ENCODE measurements at places on chromosomes 12 and 14.

GRCh38 chr12:57161491-57161890 is 14.1 kb upstream of the LRP1-AS start:
- no peak for DNase-seq

- peak; percentile 47 for DNase-seq
Observed at GRCh38 chr12:108616941-108617858, 16.5 kb downstream of the SELPLG start.

- no peak for DNase-seq
Observed at GRCh38 chr12:59710004-59710628, 114.3 kb downstream of the SLC16A7 start.

DNA sequence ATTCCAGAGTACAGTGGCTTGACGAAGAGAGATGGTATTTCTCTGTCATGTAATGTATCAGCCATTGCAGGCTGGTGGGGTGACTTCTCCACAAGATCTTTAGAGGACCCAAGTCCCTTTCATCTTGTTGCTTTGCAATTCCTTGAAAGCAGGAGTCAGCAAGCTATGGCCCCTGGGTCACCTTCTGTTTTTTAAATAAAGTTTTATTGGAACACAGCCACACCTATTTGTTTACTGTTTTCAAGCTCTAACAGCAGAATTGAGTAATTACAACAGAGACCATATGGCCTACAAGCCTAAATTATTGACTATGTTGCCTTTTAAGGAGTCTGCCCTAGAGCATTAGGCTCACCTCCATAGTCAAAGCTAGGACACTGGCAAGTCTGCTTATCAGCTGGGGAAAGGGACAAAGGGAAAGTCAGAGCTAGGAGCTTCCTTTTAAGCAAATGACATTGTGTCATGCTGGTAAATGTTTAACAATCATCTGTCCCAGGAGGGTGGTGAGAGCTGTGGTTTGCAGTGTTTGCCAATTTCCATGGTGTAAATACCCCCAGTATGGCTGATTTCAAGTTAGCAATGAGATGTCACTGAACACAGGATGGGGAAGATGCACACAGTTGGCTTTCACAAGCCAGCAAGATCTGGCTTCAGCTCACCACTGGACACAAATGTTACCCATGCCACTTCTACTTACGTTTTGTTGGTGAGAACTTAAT is 87.7 kb upstream of the PWP1 start:
- no peak for DNase-seq

DNA sequence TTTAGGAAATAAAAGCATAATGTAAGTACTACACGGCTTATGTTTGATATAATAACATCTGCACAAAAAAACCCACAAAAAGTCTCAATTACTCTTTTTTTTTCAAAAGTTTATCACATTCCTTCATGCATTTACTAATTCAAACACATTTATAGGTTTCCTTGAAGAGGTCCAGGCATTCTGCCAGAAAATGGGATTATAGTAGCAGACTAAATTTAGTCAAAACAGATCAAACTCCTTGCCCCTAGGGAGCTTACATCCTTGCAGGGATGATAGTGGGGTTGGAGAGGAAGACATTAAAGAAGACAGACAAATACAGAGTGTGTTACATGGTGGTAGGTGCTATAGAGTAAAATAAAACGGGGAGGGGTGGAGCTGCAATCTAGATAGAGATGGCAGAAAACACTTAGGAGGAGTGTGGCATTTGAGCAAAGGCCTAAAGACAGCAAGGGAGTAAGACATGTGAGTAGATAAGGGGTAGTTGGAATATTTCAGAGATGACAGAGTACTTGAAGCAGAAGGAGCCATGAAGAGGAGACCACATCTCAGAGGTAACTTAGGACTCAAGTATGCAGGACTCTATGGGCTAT is 266.9 kb downstream of the PPFIA2 start:
- no peak for DNase-seq

DNA sequence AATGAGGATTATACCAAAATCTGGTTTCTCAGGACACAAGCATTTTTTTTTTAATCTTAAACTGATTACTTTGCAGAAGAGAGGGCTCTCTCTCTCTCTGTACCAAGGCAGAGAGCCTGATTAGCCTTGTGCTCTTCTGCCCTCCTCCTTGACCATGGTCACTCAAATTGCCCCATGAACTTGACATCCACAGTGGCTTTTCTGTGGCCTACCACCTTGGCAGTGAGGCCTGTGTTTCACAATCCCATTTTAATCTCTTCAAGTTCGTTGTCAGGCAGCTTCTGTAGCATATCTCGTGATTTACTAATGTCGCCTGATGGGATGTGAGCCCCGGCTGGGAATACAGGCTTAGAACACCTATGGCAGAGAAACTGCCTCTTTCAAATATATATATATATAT is 30.7 kb upstream of the PWP1 start:
- DNase-seq = no peak

DNA sequence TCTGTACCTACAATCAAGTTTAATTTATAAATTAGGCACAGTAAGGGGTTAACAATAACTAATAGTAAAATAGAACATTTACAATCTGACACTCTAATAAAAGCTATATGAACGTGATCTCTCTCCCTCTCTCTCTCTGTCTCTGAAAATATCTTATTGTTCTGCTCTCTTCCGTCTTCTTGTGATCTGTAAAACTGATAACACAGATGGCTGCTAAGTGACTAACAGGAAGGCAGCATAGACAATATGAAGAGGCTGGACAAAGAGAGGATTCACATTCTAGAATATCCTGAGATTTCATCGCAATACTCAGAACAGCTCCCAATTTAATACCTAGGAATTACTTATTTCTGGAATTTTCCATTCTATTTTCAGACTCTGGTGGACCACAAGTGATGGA is 827.2 kb downstream of the FLRT2 start:
- no peak for DNase-seq

DNA sequence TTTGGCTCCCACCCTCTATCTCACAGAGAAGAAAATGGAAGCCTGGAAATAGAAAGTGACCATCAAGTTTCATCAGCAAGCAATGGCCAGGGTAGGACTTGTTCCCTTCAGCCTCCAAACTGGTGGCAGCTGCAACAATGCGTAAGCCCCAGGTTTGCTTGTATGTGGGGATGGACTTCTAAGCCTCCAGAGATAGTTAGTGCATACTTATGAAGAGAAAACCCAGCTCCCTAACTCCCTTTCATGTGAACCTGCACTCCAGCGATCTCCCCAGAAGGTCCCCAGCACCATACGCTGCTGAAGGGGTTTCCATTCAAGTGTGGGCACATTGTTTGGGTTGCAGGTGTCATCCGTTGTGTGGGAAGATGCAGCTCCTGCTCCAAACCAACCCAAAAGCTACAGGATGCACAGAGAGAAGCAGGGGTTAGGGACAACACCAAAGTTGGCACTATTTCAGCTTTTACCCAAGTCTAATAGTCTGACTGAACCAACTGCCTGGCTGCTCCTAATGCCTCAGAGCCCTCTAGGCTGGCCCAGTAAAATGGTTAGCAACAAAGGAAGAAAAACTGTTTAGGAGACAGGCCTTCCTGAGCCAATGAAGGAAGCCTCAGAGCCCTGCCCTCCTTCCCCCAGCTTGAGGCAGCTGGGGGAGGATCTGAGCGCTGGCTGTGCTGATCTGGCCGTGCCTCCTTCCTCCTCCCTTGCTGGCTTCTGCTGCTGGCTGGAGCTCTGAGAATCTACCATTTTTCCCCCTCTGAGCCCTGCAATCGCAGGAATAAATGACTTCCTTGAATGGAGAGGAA is 12.3 kb downstream of the ZFP36L1 start:
- no peak for DNase-seq

- DNase-seq = no peak
Observed at GRCh38 chr12:109596418-109597244, 23.0 kb downstream of the MVK start.

GRCh38 chr14:24976602-24977001 is 73.3 kb downstream of the STXBP6 start:
- no peak for DNase-seq

GRCh38 chr14:103931422-103931821 is 3.2 kb downstream of the TDRD9 start:
- no peak for DNase-seq

DNA sequence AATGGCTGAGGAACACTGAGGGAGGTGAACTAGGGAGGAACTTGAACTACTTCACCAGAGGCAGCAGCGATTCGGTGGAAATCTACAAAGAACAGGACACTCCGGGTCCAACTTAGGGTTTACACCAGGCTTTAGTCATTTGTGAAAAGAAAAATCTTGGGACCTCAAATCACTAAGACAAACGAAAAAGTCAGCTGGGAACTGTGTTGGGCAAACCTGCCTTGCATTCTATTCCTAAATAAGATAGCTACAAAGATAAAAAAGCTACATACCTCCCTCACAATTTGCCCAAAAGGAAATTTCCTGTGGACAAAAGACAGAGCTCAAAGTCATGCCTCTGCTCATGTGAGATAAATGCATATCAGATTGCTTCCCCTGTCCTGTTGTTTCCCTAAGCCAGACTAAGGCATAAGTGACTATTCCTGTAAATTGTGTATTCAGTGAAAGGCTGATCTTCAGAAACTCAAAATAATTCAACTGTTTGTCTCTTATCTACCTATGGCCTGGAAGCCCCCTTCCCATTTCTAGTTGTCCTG is 106.6 kb downstream of the APAF1 start:
- no peak for DNase-seq

- no peak for DNase-seq
Observed at GRCh38 chr12:94128280-94128679, 20.1 kb upstream of the PLXNC1 start.

DNA sequence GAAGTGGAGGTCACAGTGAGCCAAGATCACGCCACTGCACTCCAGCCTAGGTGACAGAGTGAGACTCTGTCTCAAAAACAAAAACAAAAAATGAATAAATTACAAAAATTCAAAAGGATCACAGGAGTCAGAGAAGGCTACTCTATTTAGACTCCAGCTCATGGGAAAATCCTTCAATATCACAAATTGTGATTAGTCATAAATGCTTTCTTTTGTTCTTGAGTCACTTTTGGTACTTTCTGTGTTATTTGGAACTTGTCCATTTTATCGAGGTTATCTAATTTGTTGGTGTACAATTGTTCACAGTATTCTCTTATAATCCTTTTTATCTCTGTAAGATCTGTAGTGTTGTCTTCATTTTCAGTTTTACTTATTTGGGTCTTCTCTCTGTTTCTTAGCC is 18.9 kb downstream of the ALDH2 start:
- DNase-seq = no peak

DNA sequence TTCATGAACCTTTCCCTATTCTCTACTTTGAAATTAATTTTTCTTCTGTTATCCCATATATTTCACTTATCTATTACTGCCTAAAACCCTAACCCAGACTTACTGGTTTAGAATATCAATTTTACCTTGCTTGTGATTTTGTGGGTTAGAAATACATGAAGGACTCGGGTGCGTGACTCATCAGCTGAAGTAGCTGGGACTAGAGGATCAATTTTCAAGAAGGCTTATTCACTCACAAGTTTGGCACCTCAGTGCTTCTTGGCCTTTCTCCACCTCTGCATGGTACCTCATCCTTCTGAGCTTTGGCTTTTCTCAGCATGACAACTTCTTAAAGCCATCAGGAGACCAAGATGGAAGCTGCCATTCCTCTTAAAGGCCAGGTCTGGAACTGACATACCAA is 57.8 kb downstream of the TMEM117 start:
- no peak for DNase-seq

DNA sequence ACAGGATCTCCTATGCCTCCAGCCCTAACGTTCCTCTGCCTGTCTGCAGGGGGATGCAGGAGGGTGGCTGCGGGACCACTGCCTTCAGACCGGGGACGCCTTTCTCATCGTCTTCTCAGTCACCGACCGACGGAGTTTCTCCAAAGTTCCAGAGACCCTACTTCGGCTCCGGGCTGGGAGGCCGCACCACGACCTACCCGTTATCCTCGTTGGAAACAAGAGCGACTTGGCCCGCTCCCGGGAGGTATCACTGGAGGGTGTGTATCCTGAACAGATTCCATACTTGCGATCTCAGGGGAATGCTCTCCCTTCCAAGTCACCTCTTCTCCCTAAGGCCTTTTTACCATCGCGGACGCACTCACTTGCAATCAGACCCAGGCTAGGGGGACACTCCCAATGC is 3.0 kb downstream of the REM2 start:
- DNase-seq = no peak

DNA sequence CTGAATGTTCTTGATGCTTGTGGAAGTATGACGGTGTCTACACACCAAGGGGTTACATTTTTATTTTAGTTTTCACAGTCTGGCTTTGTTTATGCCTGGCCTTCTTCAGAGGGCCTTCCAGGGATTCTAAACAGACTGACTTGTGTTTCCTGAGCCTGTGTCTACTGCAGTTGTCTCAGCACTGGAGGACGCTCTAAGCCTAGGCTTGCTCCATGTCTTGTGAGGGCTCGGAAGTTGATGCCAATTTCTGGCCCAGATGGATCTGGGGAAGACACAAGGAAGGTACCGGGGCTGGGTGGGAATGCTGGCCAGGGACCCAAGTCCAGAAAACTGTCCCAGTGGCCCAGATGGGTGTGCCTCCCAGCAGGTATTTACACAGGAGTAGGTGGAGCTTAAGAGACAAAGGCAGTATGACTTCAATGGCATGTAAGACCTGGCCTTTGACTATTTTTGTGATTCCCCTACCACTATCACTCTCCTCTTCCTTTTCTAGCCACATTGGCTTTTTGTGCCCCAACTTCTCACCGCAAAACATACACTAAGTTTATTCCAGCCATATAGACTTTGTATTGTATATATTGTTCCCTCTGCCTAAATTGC is 56.9 kb downstream of the GPR137C start:
- DNase-seq = no peak

DNA sequence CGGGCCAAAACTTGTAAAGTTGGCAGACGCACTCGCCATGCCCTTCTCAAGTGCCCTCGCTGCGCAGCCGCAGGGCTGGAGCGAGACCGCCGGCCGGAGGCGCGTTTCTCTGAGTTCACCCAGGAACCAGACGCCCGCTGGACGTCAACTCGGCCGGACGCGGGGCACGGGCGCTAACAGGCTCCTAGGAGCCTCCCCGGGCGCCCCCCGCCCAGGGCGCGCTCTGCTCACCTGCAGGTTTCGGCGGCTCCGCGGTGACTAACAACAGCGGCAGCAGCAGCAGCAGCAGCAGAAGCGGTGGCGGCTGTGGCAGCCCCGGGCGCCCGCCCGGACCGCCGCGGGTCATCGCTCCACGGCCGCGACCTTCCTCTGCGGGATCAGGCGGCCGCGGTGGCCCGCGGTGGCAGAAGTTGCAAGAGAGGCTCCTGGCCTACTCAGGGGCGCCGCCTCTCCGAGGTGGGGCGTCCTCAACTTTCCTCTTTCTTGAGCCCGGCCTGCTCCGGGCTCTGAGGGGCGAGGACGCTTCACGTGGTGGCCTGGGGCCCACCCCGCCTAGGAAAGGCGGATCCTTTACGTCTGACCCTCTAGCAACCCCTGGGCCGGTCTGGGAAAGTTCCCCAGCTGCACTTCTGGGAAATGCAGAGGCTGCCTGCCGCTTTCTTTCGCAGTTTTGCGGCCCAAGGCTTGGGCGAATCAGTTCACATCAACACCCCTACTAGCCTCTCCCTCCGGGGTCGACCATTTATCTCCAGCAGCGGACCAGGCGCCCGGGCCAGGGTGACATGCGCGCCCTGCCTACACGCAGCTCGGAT is at the start of gene PLBD1:
Gene PLBD1, minus strand, starts transcription at position 533 of the 812 bp plus-strand sequence. Its CDS starts 187 bp downstream, at position 346.
- DNase-seq = no peak

GRCh38 chr14:99664937-99665273 is 19.2 kb upstream of the CYP46A1 start:
- DNase-seq = no peak

GRCh38 chr14:33859306-33859705 is 91.6 kb downstream of the EGLN3 start:
- DNase-seq = no peak

- no peak for DNase-seq
Observed at GRCh38 chr12:82144505-82144904, 213.7 kb downstream of the CCDC59 start.

GRCh38 chr12:126588586-126589249 is 1523.5 kb downstream of the AACS start:
- DNase-seq = no peak

- no peak for DNase-seq
Observed at GRCh38 chr12:124397399-124397679, 102.4 kb downstream of the RFLNA start.
